NCI-H1436 (cell line): ENCODE measurements at places on chromosomes 3 and 15.

DNA sequence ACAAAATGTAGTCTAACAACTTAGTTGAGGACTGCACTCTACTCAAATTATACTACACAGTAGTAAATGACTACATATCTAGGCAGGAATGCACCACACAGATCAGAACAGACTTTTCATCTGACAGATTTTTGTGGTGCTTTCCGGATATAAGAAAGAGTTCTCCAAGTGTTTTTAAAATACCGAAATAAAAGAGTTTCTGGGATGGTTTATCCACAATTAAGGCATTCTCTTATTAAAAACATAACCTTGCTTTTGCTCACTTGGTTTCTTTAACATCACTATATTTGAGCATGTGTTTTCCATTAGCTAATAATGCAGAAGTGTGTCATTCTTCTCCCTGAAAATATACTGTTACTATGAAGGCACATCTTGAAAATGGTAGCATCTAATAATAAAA, 132.9 kb downstream of the MAGI1 start:
- no peak for DNase-seq

- no peak for DNase-seq
These were observed 11.7 kb upstream of the KPNA4 start for GRCh38 chr3:160577093-160577492.

DNA sequence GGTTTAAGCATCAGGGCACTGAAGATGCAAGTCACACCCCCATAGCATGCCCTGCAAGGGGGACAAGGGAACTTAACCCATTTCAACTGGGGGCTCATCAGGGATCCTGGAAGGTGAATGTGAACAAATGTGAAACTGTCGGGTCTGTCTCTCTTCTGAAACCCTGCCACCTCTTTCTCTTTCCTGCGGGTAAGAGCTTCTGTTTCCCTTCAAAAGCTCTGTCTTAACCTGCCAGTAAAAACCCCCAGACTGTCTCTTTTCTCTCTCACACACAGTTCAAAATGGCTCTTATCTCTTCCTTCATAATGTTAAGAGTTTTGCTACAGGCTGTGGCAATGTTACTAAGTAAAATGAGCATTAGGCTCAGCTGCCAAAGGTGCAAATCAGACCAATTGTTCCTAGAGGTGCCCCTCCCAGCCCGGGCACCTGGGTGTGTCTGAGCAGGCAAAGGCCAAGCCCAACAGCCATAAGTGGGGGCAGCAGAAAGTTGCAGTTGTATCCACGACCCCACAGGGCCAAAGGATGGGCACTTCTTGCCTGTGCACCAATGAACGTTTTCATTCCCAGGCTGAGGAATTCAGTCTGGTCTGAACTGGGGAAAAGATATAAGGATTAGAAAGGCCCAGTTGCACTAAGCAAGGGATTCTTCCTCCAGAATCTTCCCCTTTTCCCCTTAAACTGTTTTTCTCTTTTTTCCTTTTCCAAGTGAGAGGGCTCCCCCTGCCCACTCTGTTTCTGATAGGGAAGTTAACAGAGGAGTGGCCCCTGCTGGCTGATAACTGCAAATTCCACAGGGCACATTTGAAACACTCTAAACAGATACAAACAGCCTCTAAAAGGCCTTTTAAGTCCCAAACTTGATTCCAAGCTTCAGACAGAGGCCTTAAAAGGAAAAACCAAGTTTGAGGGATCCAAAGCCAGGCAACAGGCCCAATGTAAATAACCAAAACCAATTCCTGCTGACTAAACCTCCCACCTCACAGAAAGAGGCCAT, 113.8 kb upstream of the EPHA6 start:
- DNase-seq = no peak

DNA sequence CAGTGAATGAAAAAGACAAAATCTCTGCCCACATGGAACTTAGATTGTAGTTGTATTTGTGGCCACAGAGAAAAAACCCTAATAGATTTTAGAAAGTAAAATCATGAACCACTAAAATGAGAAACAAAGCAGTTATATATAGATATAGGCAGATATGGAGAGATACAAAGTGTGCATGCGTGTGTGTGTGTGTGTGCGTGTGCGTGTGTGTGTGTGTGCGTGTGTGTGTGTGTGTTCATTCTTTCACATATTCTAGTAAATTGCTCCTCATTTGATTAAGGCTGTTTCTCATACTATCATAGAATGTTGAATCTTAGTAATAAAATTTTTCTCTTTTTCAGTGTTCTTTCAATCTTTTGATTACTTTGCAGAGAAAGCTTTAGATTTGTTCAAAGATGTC, 118.6 kb downstream of the DNAJB8 start:
- DNase-seq = no peak
